ENCODE measurements at places on chromosomes 4 and X.

DNA sequence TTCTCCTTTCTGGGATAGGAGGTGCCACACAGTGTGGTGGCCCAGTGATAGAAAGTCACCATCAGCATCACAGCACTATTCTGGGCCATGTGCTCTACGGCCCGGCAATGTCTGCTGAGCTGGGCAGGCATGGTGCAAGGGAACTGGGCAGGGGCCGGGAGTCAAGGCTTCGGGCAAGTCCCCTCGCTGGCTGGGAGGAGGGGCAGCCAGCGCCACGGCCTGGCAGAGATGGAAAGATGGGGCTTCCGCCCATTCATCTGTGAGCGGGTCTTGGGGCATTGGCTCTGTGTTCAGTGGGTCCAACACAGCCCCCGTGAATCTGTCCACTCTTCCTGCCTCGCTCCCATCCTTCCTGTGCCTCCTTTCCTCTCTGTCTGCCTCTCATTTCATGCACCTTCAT is 7.1 kb upstream of the ATP2B3 start:
- peaks cover 1% of the 10 kb centered on the region for H3K4me1 ChIP-seq
- DNase-seq = no peak
- no peaks in the 10 kb centered on the region for H3K27me3 ChIP-seq
- H3K4me3 ChIP-seq = no peak overlapping the region
- no peaks in the 10 kb centered on the region for H3K36me3 ChIP-seq

- no peak overlapping the region for H3K27ac ChIP-seq
- H3K4me3 ChIP-seq = no peak overlapping the region
- H3K27me3 ChIP-seq = no peaks in the 10 kb centered on the region
- no peaks in the 10 kb centered on the region for H3K4me1 ChIP-seq
These were observed 352 bp upstream of the MAP3K15 start for GRCh38 chrX:19515615-19516105.

GRCh38 chr4:140096921-140097320 is 57.1 kb downstream of the MAML3 start:
- DNase-seq = no peak
- H3K4me1 ChIP-seq = peaks cover 28% of the 10 kb centered on the region
- H3K36me3 ChIP-seq = no peaks in the 10 kb centered on the region
- no peaks in the 10 kb centered on the region for H3K27me3 ChIP-seq
- H3K4me3 ChIP-seq = no peak overlapping the region
- no peak overlapping the region for H3K27ac ChIP-seq

DNA sequence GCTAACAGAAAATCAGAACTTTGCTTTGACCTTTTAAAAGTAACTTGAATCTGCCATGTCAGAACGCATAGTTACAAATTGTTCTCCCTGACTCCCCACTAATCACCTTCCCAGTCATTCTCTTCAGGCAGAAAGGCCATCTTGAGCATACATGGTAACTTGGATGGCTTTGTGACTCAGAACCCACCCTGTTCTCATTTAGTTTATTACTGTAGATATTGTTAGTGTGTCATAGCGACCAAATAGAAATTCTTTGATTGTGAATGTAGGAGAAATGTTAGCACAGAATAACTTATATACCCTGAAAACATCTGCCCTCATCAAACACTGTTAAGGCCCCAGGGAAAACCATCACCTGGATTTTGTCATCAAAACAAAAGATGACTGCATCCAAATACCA is 382.0 kb downstream of the MAGEB5 start:
- no peaks in the 10 kb centered on the region for H3K36me3 ChIP-seq
- no peaks in the 10 kb centered on the region for H3K4me1 ChIP-seq
- no peaks in the 10 kb centered on the region for H3K27me3 ChIP-seq
- no peak overlapping the region for H3K4me3 ChIP-seq
- H3K27ac ChIP-seq = no peak overlapping the region

DNA sequence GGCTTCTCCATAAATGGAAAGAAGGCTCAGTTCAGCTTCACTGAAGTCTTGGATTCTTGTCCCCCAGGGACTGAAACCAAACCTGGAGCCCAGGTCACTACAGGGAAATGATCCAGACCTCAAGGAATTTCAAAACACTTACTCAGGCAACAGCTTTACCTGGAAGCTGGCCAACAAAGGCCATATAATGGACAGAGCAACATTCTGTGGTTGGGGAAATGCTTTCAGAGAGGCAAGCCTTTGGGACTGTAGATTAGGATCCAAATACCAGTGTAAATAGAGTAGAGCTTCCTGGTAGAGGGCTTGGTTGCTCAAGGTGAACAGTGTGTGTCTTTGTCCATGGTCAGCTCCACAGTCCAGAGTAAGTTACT is 57.0 kb upstream of the PROM1 start:
- no peak overlapping the region for H3K27ac ChIP-seq
- no peaks in the 10 kb centered on the region for H3K4me1 ChIP-seq
- peaks cover 6% of the 10 kb centered on the region for H3K27me3 ChIP-seq
- DNase-seq = no peak

DNA sequence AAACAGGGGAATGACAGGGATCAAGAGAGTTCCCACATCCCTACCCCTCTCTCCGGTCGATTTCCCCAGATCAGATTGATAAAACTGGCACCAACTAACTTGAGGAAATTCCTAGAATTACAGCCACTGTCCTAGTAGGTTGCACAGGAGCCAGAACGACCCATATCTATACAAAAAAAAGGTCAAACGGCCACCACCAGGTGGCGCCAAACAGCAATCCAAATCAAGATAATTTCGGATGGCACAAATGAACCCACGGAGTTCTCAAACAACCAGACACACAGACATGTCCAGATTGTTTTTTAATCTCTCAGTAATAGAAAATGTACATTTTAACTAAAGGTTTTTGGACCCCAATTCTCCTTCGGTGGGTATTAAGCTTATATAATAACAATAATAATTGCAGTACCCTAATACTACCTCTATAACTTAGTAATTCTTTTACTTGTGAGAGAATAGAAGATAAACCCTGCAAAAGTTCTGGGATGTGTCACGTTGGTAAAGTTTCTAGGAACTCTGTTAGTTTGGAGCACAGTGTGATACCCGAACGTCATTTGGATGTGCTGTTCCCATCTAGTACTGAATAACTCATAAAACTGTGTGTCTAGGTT is 212.6 kb downstream of the SPOCK3 start:
- no peaks in the 10 kb centered on the region for H3K4me1 ChIP-seq
- peak; percentile 75 for DNase-seq
- no peak overlapping the region for H3K27ac ChIP-seq

GRCh38 chr4:95610061-95610569 is 61.3 kb upstream of the UNC5C start:
- no peaks in the 10 kb centered on the region for H3K4me1 ChIP-seq
- no peaks in the 10 kb centered on the region for H3K36me3 ChIP-seq
- no peak overlapping the region for H3K27ac ChIP-seq
- no peaks in the 10 kb centered on the region for H3K27me3 ChIP-seq
- no peak overlapping the region for H3K4me3 ChIP-seq
- DNase-seq = no peak

- no peaks in the 10 kb centered on the region for H3K36me3 ChIP-seq
- no peak for DNase-seq
- no peak overlapping the region for H3K27ac ChIP-seq
- peaks cover 39% of the 10 kb centered on the region for H3K27me3 ChIP-seq
- peaks cover 12% of the 10 kb centered on the region for H3K4me1 ChIP-seq
- no peak overlapping the region for H3K4me3 ChIP-seq
These were observed 63.4 kb downstream of the FHDC1 start for GRCh38 chr4:152999346-153000075.

DNA sequence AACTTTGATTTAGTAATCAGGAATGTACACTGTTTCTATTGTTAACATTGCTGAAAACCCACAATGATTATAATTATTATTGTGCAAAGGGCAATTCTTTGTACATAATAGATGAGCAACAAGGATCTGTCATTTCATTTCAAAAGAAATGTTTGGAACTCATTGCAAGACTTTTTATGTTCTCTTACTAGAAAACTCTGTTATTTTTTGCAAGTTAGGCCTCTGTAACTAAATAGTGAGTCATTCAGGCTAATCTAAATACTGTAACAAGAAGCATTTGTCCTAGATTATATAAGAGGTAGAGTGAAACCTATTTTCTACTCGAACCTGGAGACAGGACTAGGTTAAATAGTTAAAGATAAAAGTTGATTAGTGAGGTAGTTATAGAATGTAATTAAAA is 93.2 kb upstream of the FAM47B start:
- H3K27me3 ChIP-seq = no peaks in the 10 kb centered on the region
- no peak overlapping the region for H3K27ac ChIP-seq
- H3K4me3 ChIP-seq = no peak overlapping the region
- DNase-seq = no peak
- no peaks in the 10 kb centered on the region for H3K4me1 ChIP-seq

- DNase-seq = no peak
- H3K36me3 ChIP-seq = no peaks in the 10 kb centered on the region
- peaks cover 1% of the 10 kb centered on the region for H3K4me1 ChIP-seq
- H3K27ac ChIP-seq = no peak overlapping the region
- H3K27me3 ChIP-seq = no peaks in the 10 kb centered on the region
- no peak overlapping the region for H3K4me3 ChIP-seq
These were observed 4.1 kb downstream of the AFF1 start for GRCh38 chr4:86938771-86939520.

DNA sequence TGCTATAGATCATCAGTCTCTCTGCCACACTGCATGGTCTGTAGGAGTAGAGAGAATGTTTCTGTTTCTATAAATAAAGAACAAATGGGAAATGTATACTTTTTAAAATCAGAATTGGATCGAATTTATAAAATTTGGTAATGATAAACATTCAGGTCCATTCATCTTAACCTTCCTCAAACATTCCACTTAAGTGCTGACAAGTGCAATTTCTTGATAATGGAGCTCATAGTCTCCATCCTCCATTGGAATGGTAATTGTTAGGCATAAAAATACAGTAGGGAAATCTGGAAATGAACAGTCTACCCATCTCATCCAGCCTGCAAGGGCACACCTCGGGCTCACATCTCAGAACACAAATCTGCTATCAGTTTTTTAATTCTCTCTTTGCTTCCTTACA is 122.6 kb upstream of the PACRGL start:
- H3K4me3 ChIP-seq = no peak overlapping the region
- no peaks in the 10 kb centered on the region for H3K36me3 ChIP-seq
- DNase-seq = no peak
- no peaks in the 10 kb centered on the region for H3K27me3 ChIP-seq
- H3K27ac ChIP-seq = no peak overlapping the region

- no peaks in the 10 kb centered on the region for H3K27me3 ChIP-seq
- no peaks in the 10 kb centered on the region for H3K4me1 ChIP-seq
- H3K27ac ChIP-seq = no peak overlapping the region
- H3K4me3 ChIP-seq = no peak overlapping the region
- no peaks in the 10 kb centered on the region for H3K36me3 ChIP-seq
These were observed 79.4 kb upstream of the ADRA2C start for GRCh38 chr4:3686753-3687152.

DNA sequence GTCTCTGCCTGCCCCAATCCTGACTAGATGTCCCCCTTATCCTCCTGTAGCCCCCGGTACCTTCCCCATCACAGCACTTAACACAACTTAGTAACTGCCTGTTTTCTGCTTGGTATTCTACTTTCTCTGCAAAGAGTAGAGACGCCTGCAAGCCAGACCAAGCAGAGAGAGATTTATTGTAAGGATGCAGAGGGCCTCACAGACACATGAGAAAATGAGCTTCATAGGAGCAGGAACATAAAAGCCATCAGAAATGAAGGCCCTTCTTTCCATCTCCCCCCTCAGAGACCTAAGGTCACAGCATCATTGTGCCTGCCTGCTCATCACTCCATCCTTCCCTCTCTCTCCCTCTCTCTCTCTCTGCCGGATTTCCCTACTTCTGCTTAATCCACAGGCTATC is 305.7 kb upstream of the NOCT start:
- H3K4me1 ChIP-seq = no peaks in the 10 kb centered on the region
- no peaks in the 10 kb centered on the region for H3K27me3 ChIP-seq
- H3K27ac ChIP-seq = no peak overlapping the region
- H3K36me3 ChIP-seq = no peaks in the 10 kb centered on the region
- no peak overlapping the region for H3K4me3 ChIP-seq

- H3K36me3 ChIP-seq = peaks cover 3% of the 10 kb centered on the region
- no peak for DNase-seq
- no peak overlapping the region for H3K4me3 ChIP-seq
These were observed 5.8 kb downstream of the BMP2K start for GRCh38 chr4:78781924-78782323.

DNA sequence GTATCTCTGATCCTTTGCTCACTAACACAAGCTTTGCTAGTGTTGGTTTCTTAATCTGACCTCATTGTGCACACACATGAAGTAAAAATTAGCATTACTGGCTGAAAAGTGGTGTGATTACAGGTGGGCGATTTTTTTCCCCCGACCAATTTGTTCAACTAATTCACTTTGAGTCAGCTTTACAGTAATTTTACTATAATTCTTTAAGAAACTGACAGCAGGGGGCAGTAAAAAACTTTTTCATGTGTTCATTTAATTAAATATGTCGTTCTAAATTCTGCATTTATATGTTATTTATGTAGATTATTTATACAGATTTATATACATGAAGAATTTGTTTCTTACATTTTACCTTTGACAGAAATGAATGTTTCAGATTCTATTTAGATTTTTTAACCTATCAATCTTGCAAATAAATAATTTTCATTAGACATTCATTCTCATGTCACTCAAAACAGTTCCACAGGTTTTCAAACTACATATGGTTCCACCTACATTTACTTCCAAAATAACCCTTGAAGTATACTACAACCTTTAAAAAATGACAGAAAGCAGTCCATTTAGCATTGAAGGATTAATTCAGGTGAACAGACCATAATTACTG is 17.5 kb downstream of the PALLD start:
- H3K4me3 ChIP-seq = no peak overlapping the region
- no peak overlapping the region for H3K27ac ChIP-seq
- no peak for DNase-seq
- H3K36me3 ChIP-seq = no peaks in the 10 kb centered on the region
- peaks cover 1% of the 10 kb centered on the region for H3K27me3 ChIP-seq

- no peak overlapping the region for H3K4me3 ChIP-seq
- H3K4me1 ChIP-seq = peaks cover 6% of the 10 kb centered on the region
- DNase-seq = no peak
- H3K27ac ChIP-seq = no peak overlapping the region
- no peaks in the 10 kb centered on the region for H3K36me3 ChIP-seq
These were observed 318.9 kb upstream of the GATB start for GRCh38 chr4:152079543-152080293.

DNA sequence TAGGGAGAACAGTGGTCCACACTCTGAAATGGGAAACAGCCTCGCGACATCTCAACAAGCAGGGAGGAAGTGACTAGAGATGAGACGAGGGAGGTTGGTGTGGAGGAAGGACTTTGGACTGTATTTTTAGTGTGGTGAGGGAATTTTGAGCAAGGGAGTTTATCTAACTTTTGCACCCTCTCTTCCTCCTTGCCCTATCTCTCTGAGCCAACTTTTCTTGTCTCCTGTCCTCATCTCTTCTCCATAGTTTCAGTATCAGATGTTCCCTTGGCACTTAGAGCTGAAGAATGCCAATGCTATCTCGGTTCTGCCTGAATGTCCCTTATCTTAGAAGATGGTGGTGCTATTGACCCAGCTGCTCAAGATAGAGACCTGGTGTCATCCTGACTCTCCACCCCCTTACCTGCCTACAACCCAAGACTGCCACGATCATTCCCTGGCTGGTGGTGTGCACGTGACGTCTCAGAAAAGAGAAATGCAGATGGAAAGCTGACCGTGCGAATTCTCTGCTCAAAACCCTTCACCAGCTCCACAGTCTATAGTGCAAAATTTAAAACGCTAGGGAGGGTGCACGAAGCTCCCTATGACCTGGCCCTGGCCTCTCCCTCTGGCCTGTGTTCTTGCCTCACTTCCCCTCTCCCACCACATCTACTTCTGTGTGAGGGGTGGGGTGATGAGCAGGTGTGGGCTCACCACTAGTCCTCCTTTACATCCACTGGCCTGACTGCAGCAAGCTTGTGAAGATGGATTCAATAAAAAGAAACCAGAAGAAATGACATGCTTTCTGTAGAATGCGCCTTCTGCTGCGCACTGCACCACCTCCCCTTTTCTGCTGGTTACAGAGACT is 20.9 kb downstream of the MPP1 start:
- no peak overlapping the region for H3K27ac ChIP-seq
- H3K36me3 ChIP-seq = no peaks in the 10 kb centered on the region
- no peak for DNase-seq
- H3K4me3 ChIP-seq = no peak overlapping the region

Data from neuronal stem cell (in vitro differentiated cells).